ENCODE measurements at places on chromosomes 3 and 15. TPM values are rescaled to one million over a fixed set of nuclear protein-coding genes. Genes with fewer than 3 reads are reported as not detected.

The CCDC54 gene
- not detected for total RNA-seq

The SEMA3F gene
- total RNA-seq = 1.5 TPM

The SKOR1 gene
- not detected for total RNA-seq

The LYZL4 gene
- not detected for total RNA-seq

The CHRNA7 gene
- total RNA-seq = 10.0 TPM

The CDHR4 gene
- total RNA-seq = not detected

The TERC gene
- total RNA-seq = 10.4 TPM

The CDV3 gene
- total RNA-seq = 133 TPM

The STARD5 gene
- 1.2 TPM for total RNA-seq

The PCOLCE2 gene
- total RNA-seq = 57.2 TPM

The VPS39 gene
- 33.1 TPM for total RNA-seq
